RWPE2 (cell line): ENCODE measurements at places on chromosomes 4 and X.

GRCh38 chrX:110671068-110671803 is 124.4 kb downstream of the CHRDL1 start:
- no peak for DNase-seq

DNA sequence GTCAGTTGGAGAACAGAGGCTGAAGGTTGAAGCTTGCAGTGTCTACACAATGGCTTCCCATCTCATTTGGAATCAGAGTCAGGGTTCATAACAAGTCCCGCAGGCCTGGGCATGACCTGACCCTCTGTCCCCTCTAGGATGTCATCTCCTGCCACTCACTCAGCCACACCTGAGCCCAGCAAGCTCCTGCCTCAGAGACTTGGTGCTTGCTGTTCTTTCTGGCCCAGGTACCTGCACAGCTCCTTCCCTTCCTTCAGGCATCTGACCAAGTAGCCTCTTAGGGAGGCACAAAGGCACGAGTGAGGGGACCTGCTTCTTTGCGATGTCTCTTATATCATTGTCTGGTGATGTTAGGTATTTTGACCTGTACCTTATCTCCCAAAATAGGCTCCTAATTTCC is 9.0 kb downstream of the ZBTB49 start:
- DNase-seq: no peak

DNA sequence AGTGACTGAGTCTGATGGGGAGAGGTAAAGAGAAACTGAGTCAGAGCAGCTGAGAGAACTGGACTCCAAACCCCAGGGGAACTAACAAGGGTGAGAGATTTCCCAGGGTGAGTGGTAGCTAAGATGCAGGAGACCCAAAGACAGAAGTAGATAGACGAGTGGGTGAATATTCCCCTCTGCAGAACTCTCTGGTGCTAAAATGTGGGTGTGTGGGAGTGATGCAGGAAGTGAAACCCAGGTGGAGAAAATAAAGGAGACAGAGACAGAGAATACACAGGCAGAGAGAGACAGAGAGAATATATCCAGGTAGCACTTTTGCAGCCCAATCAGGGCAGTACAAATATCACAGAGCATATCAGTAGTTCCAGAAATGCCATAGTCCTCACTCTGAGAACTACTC is 212.5 kb upstream of the ZIC3 start:
- no peak for DNase-seq

GRCh38 chr4:125428832-125429231 is 114.1 kb downstream of the FAT4 start:
- no peak for DNase-seq

DNA sequence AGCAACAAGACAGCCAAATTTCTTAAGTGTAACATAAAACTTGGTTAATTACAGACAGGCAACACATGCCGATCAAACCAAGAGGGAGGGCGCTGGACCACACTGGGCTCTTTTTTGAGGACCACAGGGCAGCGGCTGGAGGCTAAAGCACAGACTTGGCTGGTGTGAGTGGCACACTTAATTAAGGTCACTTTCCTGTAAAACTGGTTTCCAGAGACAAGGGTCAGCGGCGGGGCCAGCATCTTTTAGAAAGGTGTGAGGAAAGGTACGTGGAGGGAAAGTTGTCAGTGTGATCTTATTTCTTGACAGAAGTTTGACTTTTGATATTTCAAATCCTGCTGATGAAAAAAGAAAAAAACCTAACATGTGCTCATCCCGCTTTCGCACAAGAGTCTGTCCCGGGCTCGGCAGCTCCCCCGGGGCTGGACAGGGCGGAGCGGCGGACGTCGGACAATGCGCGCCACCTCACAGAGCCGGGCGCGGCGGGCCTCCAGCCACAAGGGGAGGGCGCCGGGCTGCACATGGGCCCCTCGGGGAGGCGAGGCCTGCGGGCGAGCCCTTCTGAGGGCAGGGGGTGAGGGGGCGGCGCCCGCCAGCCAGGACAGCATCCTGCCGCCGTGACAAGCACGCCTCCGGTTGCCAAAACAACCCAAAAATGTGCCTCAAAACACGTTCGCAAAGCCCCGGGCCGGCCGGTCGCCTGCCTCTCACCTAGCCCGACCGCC is 660 bp upstream of the HSPA4L start:
- DNase-seq: peak; percentile 65

GRCh38 chr4:88831031-88831430 is 133.4 kb upstream of the NAP1L5 start:
- no peak for DNase-seq

- DNase-seq: no peak
Observed at GRCh38 chr4:16070203-16070602, 13.6 kb downstream of the PROM1 start.

DNA sequence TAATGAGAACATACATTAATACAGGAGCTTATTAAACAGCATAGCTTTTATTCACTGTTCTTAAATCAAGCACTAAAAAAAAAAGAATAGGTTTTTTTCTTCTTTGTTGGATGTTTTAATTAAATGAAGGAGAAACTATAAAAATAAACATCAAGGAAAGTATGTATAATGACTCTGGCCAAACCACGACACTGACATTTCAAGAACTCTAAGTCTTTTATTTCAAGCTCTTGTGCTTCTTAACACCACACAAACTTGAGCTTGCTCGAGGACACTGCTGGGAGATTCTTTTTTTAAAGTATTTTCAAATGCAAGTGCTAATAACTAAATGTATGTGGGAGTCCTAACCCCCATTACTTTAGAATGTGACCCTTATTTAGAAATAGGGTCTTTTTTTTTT is 204.9 kb upstream of the PPARGC1A start:
- no peak for DNase-seq

DNA sequence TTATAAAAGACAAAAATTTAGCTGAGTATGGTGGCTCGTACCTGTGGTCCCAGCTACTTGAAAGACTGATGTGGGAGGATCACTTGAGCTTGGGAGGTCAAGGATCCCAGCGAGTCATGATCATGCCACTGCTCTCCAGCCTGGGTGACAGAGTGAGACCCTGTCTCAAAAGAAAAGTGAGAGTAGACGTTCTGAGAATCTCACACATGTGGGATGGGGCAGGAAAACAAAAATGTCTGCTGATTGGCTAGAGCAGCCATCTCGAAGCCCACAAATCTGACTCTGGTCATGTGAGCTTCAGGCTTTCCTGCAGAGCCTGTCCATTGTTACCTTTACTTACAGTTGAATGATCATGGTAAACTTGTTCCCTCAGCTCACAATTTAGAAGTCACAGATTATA is 23.1 kb upstream of the SLC9A7 start:
- no peak for DNase-seq
